HS-5 (cell line): ENCODE measurements at places on chromosomes 5 and 9.

GRCh38 chr5:116454417-116454927 is 120.2 kb downstream of the SEMA6A start:
- peak; percentile 54 for DNase-seq

GRCh38 chr5:167783145-167783817 is 508.2 kb upstream of the WWC1 start:
- DNase-seq = no peak

GRCh38 chr5:95113489-95113888 is 171.4 kb downstream of the MCTP1 start:
- peak; percentile 2 for DNase-seq

GRCh38 chr5:77358255-77359205 is 133.6 kb downstream of the WDR41 start:
- peak; percentile 29 for DNase-seq

DNA sequence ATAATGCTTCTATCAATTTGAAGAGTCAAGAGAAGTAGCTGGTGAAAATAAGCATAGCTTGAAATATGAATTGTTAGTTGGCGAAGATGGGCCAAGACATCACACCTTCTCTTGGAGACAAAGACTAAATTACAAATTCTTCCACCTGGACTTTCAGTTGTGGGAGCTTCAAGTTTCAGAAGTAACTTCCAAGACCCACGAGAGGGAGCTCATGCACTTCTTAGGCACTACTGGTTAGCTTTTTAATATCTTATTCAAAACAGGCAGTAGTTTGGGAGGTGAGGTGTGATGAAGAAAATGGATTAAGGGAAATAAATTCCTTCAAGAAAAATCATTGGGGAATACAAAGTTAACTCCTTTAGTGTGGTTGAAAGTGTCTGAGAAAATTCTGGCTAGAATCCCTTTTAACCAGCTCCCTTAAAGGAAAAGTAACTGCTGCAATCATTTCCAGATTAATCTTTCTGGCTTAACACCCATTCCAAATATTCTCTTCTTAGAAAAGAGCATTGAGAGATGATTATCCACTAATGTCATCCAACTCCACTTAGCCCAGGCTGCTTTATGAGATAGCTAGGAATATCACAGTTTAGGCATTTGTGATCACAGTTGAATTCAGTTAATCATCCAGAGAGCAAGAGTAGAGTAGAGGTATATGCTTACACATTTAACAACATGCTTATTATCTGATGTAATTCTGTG is 139.5 kb upstream of the DMRTA1 start:
- DNase-seq = peak; percentile 38

- DNase-seq = peak; percentile 100
Measured at GRCh38 chr5:28542987-28543386, 1504.6 kb upstream of the CDH9 start.

GRCh38 chr5:126360467-126360866 is 62.7 kb upstream of the GRAMD2B start:
- DNase-seq = no peak

- DNase-seq = no peak
Measured at GRCh38 chr5:141960018-141960417, 2.0 kb upstream of the PCDH12 start.

GRCh38 chr5:54175-54730 is 37.7 kb upstream of the PLEKHG4B start:
- DNase-seq = no peak
